NCI-H526 (cell line): ENCODE measurements at places on chromosomes 5 and 9.

GRCh38 chr9:118975736-118976135 is 393.5 kb downstream of the BRINP1 start:
- no peak for DNase-seq

- no peak for DNase-seq
These were observed 283.9 kb downstream of the PBX3 start for GRCh38 chr9:126031116-126031515.

- DNase-seq = no peak
These were observed 754.7 kb downstream of the DTWD2 start for GRCh38 chr5:118233606-118234005.

GRCh38 chr5:17222664-17223063 is 5.2 kb downstream of the BASP1 start:
- no peak for DNase-seq

DNA sequence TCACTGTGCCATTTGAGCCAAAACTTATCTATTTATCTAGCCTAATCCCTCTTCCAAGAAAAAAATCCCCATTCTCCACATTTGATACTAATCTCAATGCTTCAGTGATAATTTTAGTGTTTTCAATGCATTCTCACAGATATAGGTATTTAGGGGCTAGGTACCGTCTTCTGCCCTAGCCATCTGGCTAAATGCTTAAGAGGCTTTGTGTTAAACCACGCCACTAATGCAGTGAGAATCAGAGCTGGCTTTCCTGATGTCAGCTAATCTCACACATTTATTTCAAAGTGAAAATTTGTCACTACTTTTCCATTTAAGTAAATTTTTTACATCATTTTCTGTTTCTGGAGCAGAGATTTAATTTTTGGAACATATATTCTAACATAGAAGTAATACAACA is 479.7 kb downstream of the MAN2A1 start:
- no peak for DNase-seq

DNA sequence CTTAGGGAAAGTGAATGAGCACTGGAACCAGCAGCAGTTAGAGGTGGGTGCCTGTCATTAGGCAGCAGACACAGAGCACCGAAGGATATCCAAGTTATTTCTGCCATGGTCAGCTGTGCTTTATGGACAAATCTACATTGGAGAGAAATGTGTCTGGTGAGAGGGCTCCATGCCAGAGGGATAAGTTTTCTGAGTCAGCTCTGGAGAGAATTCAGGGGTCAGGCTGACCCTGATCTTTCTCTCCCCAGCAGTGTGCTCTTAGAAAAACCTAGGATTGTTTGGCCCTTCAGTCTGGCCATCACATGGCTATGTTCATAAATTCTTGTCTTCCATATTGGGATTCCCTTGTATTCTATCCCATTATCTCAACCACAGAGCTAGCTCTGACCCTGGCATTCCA is 8.9 kb upstream of the IL17B start:
- DNase-seq = no peak

DNA sequence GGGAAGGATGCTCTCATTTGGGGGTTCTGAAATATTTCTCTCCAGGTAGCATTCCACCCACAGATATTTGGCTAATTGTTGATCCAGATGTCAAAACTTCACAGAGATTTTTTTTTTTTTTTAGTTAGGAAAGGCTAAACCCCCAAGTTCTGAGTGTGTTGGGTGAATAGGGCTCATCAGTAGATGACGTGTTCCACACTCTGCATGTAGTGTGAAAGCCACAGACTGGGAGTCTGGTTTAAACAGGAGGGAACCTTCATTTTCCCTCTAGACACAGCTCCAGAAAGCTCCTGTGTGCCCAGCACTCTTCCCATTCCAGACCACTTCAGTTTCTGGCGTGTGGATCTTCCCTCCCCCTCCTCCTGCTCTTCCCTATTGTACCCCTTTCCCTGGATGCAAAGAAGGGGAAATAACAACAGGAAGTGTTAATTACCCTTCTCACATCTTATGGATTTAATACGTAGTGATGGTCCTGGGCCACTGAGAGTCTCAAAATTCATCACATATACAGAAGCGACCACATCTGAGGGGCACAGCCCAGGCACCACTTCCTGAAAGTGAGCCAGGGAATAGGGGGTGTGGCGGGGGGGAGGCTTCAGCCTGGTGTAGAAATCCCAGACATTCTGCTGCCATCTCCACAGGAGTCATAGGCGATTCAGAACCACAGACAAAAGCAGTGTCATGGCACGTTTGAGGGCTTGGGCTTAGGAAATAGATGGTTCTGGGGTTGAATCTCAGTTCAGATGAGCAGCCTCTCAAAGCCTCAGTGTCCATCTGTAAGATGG is 65.1 kb downstream of the DAP start:
- no peak for DNase-seq
